ENCODE measurements at places on chromosomes 2 and 18.

DNA sequence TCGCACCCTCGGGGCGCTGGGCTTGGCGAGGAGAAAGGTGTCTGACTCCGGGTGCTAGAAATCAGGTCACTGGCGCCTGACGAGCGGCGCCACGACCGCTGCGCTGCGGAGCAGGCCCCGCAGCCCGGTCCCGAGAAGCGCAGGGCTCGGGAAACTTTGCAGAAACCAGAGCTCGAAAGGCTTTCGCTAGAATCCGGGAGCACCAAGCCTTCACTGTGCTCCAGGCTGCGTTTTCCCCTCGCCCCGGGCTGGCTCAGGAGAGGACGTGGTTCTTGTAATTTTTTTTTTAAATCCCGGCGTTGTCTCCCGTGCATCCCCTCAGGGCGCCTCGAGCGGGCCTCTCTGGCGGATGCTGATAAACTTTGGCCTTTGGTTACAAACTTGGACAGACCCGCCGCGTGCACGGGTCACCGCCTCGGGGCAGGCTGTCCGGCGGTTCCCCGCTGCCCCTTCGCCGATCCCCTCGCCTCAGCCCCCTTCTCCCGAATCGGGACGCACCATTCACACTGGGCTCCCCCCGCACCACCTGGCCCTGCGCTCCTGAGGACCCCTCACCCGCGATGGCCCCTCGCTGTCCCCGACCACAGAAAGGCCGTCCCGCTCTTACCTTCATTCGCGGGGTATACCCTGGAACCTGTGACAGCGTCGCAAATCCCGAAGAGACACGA lies 419 bp downstream of the EPHA4 start:
- DNase-seq: no peak

GRCh38 chr2:196181484-196181883 lies 10.1 kb upstream of the STK17B start:
- DNase-seq: no peak

- DNase-seq: no peak
Observed at GRCh38 chr2:201216918-201217317, 34.0 kb downstream of the CASP10 start.

GRCh38 chr2:195029804-195030654 lies 627.0 kb upstream of the SLC39A10 start:
- no peak for DNase-seq

DNA sequence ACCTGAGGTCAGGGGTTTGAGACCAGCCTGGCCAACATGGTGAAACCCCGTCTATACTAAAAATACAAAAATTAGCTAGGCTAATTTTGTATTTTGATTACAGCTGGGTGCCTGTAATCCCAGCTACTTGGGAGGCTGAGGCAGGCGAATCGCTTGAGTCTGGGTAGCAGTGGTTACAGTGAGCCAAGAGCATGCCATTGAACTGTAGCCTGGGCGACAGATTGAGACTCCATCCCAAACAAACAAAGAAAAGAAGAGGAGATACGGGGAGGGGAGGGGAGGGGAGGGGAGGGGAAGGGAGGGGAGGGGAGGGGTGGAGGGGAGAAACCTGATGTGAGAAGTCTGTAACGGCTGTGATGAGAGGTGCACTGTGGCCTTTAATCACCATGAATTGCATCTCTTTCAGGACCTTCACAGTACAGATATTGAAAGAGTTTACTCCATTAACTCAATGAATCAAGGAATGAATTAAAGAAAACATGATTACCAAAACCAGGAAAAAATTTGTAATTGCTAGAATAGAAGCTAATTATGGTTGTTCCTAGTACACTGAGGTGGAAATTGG lies 135.3 kb downstream of the CALCRL start:
- no peak for DNase-seq

DNA sequence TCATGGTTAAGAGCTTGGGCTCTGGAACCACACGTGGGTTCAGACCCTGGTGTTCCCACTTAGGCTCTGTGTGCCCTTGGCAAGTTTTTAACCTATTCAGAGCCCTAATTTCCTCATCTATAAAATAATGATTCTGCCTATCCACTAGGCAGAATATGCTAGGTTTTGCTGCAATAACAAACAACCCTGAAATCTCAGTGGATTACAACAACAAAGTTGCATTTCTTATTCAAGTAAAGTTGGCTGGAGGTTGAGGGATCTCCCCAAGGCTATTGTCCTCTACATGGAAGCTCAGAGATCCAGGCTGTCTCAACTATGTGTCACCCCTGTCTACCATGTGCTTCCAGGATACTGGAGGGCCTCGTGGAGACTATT lies 275.4 kb upstream of the SIX2 start:
- DNase-seq: no peak

GRCh38 chr2:164661349-164661748 lies 40.1 kb upstream of the GRB14 start:
- DNase-seq: no peak

- peak; percentile 45 for DNase-seq
Observed at GRCh38 chr2:3303583-3304406, 73.8 kb downstream of the EIPR1 start.

DNA sequence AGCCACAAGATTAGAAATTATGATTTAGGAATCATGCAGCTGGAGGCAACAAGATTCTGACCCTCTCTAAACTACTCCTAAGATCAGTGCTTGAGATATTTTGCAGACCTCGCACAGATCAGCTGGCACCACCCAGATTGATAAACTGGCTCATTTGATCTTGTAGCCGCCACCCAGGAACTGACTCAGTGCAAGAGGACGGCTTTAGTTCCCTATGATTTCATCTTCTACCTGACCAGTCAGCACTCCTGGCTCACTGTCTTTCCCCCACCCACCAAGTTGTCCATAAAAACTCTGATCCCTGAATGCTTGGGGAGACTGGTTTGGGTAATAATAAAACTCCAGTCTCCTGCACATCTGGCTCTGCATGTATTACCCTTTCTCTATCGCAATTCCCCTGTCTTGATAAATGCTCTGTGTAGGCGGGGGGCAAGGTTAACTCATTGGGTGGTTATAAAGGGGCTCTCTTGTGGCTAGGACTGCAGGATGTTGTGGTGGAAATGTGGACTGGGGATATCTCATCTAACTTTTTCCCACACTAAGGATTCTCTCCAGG lies 96.1 kb downstream of the ARL6IP6 start:
- no peak for DNase-seq

DNA sequence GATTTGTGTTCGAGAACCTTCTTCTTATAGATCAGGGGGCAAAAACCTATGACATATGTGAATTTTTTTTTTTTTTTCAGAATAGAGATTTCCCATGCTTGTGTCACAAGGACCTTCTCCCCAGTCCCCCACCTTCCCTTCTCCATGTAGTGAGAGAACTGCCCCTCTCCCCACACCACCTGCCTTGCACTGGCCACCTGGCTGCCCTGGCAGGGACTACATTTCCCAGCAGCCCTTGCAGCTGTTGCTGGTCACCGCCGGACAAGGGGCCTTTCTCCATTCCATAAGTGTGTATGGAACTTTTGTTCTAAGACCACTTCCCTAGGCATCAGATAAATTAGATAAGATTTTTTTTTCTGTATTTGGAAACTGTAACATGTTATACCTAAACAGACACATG lies 22.2 kb downstream of the MBP start:
- no peak for DNase-seq

DNA sequence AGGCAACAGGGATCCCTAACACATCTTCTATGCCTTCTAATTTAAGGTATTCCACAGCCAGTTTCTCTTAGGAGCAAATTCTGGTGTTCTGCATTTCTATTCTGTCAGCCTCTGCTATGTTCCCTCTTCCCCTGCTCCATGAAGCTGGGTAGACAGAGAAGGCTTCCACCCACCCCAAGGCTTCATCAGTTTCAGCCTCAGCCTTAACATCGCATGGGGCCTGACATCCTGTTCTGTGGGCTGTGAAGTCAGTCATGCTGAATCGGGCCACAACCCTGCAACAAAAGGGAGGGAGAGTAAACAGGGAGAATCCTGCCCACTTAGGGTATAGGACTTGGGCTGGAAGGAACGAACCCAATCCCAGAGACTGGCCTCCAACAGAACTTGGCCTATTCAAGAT lies 70.6 kb upstream of the PPM1B start:
- DNase-seq: no peak

DNA sequence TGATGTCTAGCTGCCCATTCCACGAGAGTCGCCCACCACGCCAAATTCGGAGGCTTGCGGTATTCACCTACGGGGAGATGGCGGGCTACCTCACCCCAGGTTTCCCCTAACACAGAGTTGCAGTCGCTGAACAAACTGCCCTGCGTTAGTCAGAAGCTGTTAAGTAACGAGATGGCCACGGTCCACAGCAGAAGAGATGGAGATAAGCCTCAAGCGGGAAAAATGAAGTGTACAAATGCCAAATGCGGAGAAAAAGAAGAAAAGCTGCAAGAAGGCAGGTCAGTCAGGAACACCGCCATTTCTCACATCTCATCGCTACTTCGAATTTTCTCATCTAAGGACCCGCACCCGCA lies 425 bp downstream of the ASB3 start:
- peak; percentile 55 for DNase-seq

DNA sequence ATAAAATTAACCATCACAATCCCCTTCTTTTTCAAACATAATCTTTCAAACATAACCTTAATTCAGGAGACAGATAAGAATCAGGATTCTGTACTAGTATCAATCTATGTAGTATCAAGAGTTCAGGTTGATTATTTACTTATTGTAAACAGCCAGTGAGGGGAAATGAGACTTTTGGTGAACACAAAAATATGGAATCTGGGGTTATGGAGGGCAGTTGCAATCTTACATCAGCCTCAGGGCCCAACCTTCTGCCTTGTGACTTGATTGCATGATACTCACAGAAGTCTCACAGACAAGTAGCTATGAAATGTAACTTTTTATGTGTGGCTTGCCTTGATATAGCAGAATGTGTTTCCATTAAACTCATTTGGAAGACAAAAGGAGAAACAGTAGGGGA lies 262.7 kb upstream of the THSD7B start:
- no peak for DNase-seq

DNA sequence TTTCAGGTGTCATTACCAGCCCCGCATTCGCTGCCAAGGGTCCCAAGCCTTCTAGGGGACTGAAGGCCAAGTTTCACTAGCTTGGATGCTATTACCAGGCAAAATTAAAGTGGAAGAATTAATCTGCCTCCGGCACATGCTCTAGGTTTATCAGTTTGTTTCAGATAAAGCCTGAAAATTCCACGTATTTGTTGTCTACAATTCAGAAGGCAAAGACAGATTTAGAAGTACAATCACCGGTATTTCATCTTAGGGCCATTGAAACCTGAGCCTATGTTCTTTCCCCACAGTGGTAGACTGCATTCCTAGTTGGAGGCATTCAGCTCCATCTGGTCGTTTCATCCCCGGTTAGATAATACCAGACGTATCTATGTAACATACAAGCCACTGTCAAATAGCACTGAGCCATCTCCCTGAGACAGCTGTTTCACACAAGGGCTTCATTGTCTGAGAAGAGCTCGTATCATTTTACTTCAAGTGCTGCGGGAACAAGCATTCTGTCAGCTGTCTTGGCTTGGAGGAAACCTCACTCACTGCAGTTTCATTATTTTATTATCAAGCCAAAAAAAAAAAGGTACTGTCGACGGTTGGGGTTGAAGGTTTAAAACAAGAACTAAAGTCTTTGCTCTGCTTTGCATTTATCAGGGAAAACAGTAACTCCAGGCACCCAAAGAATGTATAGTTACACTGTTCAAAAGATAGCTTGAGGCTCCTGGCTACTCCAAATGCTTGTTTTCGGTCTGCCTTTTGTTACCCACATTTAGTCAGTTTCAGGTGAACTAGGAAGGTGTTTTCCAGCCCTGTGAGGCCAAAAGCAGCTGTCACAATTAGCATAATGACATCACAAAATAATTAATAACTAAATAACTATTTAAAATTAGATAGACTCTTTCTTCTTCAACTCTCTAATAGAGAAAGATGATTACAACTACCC lies 76.7 kb downstream of the TGIF1 start:
- DNase-seq: peak; percentile 27

DNA sequence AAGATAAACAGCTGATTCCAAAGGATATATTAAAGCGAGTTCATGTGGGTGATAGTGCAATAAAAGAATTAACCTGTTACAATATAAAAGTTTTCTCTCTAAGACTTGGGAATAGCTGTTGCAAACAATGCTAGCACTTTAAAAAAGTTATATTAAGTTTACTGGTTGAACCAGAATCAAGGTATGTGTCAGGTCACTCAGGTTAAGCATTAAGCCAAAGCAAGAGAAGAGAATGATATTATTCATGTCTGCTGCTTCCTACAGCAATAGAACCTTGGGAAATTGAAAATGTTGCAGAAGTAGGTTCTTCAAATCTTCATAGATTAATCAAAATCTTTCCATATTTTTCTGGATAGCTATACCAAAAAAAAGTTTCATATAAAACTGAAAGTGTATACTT lies 138.5 kb downstream of the GCA start:
- DNase-seq: no peak
